Activated naive CD4-positive, alpha-beta T cell treated with anti-CD3 and anti-CD28 coated beads, Interleukin-2, amount 50 U/mL, for 16 hours (primary cell): ENCODE measurements at places on chromosomes 6 and 20.

DNA sequence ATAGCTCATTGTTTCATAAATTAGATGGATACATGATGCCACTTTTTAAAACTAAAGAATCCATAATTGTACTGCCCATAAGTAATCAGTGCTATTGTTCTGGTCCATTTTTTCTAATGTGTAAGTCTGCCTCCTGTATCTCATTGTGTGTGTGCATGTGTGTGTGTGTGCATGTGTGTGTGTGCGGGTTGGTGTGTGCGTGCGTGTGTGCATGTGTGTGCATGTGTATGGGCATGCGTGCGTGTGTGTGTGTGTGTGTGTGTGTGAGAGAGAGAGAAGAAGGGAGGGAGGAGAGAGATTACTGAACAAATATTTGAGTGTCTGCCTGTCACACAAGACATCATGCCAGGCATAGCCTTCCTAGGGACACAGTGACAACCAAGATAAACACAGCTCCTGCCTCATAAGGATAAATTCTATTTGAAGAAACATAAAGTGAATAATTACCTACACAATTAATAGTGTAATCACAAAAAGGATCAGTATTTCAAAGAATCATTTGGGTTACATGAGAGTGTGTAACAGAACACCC, 33.2 kb upstream of the RPS6KA2 start:
- DNase-seq, result no peak

DNA sequence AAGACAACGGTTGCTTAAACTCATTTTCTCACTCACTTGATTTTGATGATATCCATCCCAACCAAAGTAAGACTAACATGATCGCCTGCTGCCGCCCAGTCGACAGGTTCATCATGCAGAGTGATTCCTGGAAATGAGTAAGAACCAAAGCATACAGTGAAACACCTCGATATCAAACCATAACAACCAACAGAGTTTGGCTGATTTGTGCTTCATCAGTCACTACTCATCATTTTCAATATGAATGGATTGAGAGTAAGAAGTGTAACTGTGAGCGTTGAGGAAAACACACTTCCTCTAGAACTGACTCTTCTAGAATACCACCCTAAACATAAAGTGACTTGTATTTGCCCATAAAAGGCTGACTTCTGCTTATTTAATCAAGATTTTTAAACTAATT, 29.2 kb upstream of the ALDH8A1 start:
- peak; percentile 61 for DNase-seq

DNA sequence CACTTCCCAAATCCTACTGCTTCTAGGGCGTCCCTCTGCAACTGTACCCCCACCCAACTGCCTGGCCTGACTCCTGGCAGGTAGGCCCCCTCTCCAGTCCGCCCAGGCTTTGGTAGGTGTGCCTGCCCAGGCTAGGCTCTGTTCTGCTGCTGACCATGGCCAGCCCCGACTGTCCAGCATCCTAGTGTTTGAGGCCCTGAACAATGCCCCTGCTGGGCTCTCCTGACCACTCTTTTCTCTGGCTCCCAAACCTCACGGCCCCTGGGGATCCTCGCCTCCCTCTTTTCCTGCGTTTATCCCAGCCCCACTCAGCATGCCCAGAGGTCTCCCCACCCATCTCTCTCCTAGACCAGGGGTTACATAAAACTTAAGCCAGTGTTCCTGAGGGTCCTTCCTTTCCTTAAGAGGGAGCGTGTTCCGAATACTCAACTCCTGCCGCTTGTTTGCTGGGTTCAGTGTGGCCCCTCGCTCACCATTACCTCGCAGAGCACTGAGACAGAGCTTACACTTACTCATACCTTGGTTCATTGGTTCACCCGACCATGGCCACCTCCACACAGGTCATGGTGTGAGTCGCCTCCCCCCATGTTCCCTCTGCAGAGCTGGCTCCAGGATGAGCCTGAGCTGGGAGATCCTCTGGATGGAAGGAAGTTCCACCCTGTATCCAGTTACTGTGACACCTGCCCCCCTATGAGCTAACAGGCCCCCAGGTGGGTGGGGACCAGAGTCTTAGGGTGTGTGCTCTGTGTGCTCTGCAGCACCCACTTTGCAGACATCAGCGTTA, 21.0 kb upstream of the MYT1 start:
- DNase-seq, result peak; percentile 3

DNA sequence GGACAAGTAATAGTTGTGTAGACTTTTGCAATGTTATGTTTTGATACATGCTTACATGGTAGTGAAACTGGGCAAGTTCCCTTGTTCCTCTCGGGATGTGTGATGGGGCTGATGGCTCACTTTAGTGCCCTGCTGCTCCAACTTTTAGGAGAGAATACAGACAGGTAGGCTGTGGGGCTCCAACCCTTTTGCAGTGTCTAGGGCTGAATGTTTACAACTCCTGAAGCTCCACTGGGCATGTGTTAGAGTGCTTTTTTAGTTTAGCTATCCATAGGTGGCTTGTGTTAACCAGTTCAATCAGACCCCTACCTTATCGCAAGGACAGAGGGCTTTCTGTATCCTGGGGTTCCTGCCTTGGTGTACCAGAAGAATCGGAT, 33.8 kb downstream of the SERPINB6 start:
- no peak for DNase-seq

DNA sequence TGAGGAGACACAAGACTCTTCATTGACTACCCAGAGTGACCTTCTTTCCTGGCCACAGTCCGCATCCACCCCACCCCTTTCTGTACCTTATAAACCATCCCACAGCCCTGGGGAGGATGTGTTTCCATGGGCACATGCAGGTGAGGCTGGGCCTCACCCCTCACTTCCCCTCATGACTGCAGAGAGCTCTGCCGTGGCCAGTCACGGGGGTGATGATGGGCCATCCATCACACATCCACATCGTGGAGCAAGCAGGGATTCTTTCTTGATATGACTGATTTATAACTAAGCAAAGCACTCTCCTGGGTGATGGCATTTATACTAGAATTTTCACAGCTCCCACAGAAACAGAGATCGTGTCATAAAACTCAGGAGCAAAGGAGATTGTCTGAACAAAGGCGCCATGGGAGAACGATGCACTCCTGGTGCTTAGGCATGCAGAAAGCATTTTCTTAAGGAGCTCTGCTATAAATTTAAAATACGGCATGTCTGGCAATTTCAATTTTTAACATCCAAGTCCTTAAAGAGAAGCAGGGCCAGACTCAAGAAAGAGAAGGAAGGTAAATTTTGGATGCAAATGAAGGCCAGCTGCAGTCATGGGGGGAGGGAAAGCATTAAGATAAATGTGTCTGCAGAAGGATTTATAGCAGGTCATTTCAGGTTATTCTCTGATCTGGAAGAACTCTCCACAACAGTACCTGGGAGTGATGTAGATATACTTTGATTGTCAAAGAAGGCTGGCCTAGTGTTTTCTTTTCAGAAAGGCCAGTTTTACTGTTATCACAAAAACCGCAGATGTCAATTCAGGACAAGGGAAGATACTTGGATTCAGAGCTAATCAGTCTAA, 777.0 kb downstream of the C6orf118 start:
- no peak for DNase-seq

- DNase-seq, result no peak
Measured at GRCh38 chr6:42135722-42136121, 6.7 kb downstream of the C6orf132 start.

DNA sequence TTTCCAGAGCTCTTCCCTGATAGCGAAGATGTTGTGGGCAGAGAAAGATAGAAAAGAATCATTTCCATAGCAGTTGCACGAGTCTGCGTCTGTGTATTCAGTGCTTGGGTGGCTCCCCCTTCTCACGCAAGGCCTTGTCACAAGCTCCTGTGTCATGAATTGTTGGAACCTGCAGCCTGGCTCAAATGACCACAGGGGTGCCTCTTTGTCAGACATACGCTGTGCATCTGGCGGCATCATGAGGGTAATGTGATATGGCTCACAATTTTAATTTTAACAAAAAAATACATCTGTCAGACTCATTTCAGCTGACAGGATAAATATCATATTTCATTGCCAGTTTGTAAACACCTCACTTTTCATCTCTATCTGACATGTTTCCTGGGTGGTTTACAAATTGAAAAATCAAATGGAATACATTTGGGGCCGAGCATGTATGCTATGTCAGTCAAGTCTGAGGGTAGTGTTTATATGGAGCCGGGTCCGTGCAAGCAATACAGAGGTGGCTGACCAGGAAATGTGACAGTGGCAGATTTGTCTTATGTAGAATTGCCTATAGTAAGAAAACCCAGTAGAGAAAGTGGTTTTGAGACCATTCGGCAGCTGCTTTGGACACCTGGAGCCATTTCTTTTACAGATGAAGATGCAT, 90.9 kb downstream of the CAP2 start:
- no peak for DNase-seq

DNA sequence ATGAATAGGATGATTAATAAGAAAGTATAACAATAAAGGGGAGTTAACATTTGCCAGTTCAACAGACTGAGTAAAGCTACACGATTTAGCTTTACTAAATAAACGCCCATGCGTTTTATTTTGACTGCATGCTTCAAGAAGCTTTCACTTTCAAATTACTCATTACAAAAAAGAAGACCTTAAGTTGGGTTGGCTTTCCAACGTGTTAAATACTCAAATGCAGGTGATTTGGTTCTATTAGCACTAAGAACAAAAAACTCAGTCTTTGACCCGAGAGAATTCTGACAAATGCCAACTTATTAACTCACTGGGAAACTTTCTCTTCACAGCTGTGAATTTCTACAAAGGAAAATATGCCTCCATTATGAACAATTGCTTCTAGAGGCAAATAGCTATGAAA, 24.8 kb downstream of the RNF146 start:
- DNase-seq, result no peak

DNA sequence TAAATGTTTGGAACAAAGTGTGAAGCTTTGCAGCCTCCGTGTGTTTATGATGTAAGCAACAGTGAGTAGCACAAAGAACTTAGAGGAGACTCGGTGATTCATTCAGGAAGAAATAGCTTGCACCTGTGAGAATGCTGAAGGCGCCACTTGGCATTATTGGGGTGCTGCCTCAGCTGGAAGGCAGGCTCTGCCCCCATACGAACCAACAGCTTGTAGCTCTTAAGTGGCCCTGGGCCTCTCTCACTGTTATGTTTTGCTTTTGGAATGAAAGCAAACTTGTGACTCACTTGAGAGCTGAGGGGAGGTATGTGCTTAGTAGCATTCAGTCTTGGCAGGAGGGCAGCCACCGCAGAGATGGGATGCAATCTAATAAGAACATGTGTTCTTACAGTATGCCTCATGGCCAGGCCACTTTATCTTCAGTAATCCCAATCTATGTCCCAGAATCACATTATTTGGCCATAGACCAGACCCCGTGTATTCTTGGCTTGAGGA, 310.7 kb downstream of the EYA4 start:
- DNase-seq, result no peak

DNA sequence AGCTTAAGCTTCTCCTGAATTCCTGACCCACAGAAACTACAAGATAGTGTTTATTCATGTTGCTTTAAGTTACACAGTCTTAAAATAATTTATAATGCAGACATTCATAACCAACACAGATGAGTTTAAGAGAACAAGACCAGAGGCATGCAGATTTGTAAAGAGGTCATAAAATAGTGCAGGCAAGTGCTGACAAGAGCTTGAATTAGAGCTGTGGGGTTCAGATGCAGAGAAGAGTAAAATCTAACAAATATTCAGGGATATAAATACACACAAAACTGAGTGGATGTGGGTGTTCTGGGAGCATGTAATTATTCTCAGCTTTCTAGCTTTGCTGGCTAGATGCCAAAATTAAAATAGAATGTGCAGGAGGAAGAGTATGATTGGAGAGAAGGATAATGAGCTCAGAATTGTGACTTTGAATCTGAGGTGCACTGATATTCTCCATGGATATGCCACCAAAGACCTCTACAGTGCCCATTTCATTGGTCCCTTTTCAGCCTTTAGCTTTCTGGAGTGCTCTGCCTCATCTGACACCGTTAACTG, 291.9 kb upstream of the SGK1 start:
- no peak for DNase-seq

- DNase-seq, result no peak
Measured at GRCh38 chr20:58073945-58074856, 154.3 kb downstream of the ANKRD60 start.

DNA sequence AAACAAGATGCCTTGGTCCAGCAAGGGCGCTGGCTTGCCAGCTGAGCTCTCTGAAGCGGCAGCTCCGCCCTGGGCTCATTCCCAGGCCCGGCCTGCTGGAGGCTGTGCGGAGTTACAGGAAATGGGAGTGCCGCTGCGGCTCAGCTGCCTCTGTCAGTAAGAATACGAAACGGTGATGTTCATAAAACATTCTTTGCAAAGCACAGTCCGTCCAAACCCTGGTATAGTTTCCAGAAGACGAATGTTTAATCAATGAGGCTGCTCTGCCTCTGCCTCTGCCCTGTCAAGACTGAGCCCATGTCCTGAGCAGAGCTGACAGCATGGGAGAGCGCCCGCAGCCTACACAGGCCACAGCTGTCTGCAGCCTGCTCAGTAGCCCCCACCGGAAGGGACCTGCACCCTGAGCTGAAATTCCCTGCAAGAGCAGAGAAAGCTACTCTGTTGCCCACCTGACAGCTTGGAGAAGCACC, 153.3 kb upstream of the SNX9 start:
- DNase-seq, result no peak

DNA sequence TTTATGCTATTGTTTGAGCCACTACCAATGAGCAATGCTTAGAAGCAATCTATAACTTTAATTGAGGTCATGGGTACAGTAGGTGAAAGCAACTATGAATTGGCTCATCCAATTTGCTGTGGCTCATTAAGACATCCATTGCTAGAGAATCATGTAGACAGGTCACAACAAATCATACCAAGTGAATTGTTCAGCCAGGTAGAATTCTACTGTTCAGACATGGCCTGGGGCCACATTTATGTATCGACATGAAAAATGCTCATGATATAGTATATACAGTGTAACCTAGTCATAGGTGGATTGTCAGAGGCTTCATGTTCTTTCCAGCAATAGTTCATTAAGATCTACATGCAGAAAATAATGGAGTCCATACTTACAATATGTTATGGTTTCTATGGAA, 633.7 kb upstream of the EYS start:
- DNase-seq, result no peak

DNA sequence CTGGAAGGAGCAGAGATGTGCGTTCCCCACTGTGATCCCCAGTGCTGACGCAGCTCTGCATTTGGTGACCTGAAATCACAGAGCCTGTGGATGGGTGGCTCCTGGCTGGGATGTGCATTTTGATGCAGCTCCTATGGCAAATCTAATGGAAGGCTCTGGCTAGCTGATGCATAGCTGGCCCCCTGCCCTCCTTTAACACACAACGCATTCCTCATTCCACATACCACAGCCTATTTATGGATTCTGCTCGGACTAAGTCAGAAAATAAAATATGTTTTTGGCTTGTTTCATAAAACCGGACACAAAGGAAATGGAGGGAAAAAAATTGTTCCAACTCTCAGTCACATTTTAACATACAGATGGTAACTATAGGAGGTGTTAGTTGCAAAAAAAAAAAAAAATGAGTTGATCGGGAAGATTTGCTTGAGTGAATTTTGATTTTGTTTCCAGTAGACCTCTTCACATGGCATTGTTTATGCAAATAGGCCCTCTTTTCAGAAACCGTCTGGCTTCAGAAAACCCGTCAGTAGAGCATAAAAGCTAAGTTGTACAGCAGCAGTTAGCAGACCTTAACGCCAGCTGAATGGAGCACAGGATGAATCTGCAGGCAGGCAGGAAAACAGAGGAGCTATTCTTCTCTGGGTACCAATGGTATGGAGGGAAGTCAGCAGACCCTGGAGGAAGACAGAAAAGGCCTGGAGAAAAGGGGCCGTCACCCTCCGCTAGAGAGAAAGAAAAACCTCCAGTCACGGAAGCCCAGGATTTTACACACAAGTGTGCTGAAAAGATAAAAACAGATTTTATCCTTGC, 215.4 kb downstream of the HDGFL1 start:
- no peak for DNase-seq
